ENCODE measurements at places on chromosomes 12 and 14.

- no peak for DNase-seq
These were observed 47.2 kb downstream of the RFX4 start for GRCh38 chr12:106629797-106630659.

- DNase-seq: no peak
These were observed 602 bp downstream of the CHFR start for GRCh38 chr12:132886529-132887477.

GRCh38 chr12:94872007-94872653, 131.4 kb downstream of the NDUFA12 start:
- no peak for DNase-seq

DNA sequence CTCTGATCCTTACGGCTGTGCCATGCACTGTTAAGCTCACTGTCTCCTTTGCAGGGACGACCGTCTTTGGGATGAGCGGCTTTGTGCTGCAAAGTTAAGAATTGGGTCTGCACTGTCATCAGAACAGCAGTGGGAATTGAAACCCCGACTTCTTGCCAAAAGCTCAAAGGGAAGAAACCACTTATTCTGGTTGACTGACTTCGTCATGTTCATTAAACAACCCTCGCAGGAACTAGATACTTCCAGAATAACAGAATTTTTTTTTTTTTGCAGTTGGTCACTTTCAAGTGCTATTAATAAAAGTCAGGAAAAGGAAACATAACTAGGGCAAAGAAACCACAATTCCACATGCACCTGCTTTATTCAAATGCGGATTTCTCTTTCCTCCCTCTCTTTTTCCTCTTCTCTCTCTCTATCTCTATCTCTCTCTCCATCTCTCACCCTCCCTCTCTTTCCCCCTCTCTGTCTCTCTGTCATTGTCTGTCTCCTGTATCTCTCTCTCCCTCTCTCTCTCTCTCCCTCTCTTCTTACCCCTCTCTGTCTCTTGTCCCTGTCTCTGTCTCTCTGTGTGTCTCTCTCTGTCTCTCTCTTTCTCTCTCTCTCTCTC, 12.3 kb upstream of the GLT1D1 start:
- no peak for DNase-seq

- no peak for DNase-seq
These were observed 2.6 kb downstream of the ETFRF1 start for GRCh38 chr12:25197608-25198007.

- no peak for DNase-seq
These were observed 900.9 kb downstream of the FLRT2 start for GRCh38 chr14:86430853-86431252.

GRCh38 chr12:19856389-19856788, 417.1 kb downstream of the AEBP2 start:
- no peak for DNase-seq
